Stimulated activated CD8-positive, alpha-beta memory T cell treated with anti-CD3 and anti-CD28 coated beads, Interleukin-2, amount 100 ng/mL, for 1 hour (primary cell): ENCODE measurements at places on chromosomes 2 and 18.

GRCh38 chr18:26868968-26869586 is 3.6 kb upstream of the AQP4 start:
- no peak for DNase-seq

DNA sequence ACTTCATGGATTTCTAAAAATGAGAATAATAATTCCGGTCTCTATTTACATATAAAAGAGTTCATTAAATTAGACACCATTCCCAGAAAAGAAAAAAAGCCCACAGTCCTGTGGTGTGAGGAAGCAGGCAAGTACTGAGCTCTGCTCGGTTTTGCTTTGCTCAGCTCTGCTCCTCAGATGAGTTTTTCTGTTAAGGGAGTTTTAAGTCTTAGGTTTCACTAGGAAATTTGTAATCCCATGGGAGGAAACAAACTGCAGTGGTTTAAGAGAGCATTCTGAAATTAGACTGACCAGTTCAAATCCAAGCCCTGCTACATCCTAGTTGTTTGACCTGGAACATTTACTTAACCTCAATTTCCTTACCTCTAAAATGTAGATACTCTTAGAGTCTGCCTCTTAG is 338.6 kb upstream of the MMADHC start:
- DNase-seq: no peak

GRCh38 chr18:67484458-67484857 is 32.1 kb downstream of the DSEL start:
- DNase-seq: no peak

DNA sequence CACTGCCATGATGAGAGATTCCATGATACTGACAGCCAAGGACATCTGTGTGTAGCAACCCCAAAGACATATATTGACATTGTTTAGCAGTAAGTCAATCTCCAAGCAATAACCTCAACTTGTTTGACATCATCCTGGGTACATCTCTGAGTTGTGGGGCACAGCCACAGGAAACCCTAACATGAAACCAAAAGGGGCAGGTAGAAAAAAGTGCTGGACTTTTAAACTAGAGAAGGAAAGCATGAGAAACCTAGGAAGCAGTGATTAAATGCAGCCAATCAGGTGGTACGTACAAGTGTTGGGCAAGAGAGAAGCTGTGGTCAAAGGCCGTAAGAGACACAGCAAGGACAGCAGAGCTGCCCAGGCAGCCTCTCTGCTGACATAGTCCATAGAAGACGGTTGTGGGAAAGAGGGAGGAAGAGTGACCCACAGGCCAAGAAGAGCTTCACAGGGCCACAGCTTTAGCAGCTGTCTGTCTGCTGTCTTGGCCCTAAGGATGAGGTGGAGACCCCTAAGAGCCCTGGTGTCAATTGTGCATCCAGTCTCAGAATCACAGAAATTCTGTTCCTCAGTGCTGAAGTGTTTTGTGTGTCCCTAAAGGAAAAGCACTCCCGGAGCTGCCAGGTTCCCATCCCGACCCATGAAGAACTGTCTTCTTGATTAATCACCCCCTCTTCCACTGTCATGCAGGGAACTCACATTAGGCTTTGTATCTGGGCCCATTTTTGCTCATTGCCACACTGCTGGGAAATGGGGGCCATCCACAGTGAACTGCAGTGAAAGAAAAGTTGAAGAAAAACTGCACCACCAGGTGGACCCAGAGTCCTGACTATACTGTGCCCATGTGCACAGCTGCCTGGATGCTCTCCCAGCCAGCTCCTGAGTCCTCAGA is 25.4 kb upstream of the CHN1 start:
- DNase-seq: no peak

DNA sequence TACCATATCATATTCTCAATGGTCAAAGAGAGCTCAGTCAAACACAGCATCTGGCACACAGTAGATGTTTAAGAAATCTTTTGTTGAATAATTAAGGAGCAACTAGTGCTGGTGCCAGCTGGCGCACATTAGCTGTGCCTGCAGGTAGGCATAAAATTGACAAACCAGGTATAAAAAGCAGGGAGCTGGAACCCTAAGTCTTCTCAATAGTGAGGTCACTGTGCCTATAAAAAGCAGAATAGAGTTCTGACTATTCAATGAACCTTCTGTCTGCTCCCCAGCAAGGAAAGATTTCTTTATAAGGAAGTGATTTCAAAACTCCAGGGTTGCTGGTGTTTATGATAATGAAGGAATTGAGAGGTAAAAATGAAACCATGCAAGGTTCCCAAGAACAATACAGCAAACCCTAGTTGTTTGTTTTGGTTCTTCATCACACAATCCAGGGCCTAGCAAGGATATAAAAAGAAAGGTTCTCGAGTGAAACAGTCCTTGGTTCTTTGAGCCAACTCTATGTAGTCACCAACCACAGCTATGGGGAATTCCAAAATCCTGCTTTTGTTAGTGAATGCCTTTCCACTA is 76.1 kb downstream of the THADA start:
- no peak for DNase-seq

DNA sequence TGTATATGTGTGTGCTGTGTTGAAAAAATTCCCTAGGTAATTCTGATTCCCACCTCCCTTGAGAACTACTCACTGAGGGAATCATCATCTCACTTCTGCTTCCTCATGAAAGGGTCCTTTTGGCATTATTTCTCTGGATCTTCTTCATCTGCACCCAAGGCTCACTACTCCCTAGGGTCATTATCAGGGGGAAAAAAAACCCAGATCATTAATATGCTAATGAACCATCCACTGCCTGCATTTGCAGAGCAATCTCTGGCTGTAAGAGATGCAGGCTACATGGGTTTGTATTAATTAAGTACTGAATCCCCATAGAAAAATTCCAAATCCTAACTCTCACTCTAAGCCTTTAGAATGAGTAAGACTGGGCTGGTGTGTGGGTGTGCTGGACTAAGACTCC is 68.0 kb upstream of the IGFBP5 start:
- no peak for DNase-seq

DNA sequence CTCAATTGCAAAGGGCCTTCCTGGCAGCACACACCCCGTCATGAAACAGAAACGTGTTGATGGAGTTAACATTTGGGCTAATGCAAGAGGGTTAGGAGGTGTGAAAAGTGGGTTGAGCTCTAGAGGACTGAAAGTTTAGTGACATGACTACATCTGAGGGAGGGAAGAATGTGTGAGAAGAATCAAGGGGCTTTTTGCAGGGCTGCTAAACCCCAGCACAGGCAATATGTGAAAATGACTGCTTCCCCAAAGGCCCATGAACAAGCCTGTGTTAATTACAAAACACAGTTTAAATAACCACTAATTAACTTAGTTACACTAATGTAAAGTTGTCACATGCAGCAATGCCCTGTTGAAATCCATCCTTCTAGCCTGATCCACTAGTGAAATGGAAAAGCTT is 63.4 kb upstream of the PEX13 start:
- no peak for DNase-seq

GRCh38 chr2:96253006-96253405 is 12.8 kb downstream of the TMEM127 start:
- DNase-seq: no peak

DNA sequence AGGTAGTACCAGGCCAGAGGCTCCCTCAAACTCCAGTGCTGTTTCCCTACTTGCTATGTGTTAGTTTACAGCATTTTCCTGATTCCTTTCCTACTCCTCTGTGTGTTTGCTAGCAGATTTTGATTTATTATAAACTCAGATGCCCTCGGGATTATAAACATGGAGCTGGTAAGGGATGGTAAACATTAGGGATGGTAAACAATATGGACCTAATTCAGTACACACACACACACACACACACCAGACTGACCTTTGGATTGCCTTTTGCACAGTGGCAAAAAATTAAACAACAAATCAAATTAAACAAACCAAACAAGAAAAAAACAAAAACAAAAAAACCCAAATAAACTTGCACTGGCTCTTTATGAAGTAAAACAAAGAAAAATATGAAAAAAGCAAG is 55.4 kb upstream of the ACVR1 start:
- DNase-seq: no peak

DNA sequence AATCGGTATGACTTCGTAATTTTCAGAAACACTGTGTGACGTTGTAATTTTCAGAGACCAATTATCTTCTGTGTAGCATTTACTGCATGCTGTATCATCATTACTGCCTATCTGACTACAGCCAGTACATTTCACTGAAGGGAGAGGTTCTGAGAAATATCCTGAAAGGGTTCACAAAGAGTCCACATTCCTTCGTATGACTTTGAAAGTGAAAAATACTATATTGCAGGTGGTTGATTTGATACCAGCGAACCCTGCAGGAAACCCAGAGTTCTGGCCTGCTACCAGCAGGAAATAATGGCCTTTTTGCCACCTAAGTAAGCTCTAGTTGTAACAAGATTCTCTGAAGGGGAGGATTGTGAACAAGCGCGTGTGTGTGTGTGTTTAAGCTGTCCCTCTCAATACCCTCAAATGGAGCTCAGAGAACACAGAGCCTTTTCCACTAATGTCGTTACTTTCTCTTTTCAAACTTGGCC is 155.5 kb downstream of the ARHGAP28 start:
- DNase-seq: no peak

DNA sequence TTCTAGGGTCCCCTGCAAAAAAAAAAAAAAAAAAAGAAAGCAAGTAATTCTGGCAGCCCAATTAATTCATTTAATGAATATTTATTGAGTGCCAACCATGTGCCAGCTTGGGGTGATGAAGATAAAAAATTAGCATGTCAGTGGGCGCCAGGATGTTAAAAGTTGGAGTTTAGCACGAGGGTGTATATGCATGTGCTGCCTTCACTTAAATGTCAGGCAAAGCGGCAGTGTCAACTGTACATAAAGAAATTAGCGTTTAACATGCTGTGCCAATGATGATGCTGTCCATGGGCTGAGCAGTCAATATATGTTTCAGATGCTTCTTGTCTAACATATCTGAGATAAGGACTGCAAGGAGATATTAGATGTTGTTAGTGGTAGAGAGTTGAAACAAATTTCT is 49.5 kb downstream of the ASAP2 start:
- DNase-seq: no peak

DNA sequence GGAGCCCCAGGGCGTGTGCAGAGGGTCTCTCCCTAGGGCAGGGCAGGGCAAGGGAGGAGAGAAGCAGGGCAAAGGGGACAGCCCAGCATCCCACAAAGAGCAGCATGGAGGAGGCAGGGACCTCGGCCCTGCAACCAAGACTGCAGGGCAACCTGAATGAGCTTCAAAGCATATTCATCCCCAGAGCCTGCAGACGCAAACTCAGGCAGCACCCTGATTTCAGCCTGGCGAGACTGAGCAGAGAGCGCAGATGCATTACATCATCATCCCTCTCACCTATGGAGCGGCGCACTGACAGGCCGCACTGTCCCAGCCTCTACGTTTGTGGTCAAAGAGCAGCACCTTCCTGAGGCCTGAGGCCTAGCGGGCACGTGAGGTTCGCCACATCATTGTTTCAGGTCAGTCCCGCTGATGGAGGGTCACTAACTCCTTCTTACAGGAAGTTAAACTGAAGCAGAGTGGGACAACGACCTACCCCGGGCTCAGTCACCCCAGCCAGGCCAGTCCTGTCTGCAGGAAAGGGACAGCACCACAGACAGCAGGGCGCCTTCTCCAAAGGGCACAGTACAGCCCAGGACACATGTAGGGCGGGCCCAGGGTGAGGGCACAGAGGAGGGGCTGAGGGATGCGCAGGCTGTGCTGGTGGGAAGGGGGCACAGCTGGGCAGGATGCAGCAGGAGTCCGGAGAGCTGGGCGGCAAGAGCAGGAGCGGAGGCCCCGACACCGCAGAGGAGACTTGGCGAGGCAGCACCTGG is 67.2 kb upstream of the RAB6C start:
- DNase-seq: no peak

DNA sequence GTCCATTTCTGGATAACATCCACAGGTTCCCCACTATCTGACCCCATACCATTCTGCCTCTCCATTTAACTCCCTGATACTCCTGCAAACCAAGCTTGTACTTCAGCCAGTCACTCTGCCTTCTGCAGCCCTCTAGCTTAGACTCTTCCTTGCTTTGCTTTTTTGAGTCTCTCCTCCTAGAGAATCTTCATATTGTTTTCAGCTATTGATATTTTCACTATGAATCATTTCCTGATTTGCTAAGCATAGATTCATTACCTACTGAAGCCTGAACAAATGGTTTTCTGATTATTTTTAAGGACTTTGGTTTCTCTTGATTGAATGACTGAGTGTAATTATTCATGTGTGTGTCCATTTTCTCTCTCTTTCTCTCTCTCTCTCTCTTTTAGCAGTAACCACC is 2102.3 kb upstream of the CELF4 start:
- no peak for DNase-seq

- DNase-seq: no peak
Observed at GRCh38 chr2:120174963-120175581, 48.1 kb downstream of the TMEM185B start.

- no peak for DNase-seq
Observed at GRCh38 chr2:133674433-133675331, 106.4 kb upstream of the NCKAP5 start.

DNA sequence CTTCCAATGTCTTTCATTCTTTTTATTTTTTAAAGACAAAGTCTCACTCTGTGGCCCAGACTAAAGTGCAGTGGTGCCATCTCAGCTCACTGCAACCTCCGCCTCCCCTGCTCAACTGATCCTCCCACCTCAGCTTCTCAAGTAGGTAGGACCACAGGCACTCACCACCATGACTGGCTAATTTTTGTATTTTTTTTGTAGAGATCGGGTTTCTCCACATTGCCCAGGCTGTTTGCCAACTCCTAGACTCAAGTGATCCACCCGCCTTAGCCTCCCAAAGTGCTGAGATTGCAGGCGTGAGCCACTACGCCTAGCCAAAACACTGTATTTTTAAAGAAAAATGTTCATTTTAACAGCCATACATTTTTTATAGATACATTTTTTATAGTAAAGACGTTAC is 12.7 kb downstream of the GCKR start:
- DNase-seq: no peak
